Activated T-cell treated with anti-CD3 and anti-CD28 coated beads for 1 hour (primary cell): ENCODE measurements at places on chromosomes 2 and 18.

DNA sequence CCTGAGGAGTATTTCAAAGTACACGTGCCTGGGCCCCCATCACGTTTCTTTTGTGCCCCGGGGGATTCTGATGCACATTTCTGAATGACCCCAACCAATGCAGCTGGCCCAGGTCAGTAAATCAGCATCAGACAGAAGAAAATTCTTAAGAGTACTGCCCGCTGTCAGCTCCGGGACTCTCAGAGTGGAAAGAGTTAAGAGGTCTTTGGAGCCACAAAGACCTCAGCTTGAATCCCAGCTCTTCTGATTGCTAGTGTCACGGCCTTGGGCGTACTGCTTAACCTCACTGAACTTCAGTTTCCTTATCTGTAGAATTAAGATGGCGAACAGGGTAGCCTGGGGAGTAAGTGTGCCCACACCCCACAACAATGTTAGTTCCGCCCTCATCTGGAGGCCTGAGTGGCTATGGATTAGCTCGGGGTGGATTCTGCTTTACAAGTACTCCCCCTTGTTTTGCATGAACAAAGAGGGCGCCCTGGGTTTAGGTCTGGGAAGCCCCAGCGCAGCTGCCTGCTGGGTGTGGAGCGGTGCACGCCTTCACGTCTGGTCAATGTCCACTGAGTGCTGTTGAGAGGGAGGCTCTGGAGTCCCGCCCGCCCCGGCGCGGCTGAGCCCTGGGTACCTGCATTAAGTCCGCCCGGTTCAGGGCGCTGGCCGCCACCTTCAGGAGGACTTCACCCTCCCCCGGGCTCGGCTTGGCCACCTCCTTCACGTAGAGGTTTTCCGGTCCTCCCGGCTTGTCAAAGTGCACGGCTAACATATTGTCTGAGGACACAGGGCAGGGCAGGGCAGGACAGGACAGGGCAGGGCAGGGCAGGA lies 858 bp downstream of the TP53I3 start:
- DNase-seq = no peak

GRCh38 chr2:172811027-172811426 lies 75.4 kb downstream of the RAPGEF4 start:
- no peak for DNase-seq

GRCh38 chr2:191885098-191885497 lies 38.2 kb upstream of the CAVIN2 start:
- no peak for DNase-seq

DNA sequence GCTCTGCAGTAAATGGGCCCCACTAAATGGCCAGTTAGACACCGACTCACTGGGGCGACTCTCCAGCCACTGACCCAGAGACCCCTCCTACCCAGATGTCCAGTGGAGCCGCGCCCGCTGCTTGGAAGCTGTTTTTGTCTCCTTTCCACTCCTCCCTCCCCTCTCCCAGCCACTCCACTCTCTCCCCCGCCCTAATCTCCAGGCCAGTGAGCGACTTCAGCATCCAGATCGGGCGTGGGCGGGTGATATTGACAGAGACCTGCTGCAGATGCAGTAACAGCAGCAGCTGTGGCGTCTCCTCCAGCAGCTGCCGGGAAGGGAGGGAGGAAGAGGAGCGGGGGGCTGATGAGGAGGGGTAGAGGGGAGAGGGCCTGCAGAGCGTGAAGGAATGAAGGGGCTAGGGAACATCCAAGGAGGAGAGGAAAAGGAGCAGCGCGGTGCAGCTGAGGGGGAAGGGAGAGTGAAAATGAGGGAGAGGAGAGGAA lies at the start of gene SCN7A:
SCN7A (minus strand) TSS at position 110 of the 485 bp plus-strand sequence. CDS start 16,553 bp downstream, outside the sequence.
- DNase-seq = no peak

- DNase-seq = no peak
Observed at GRCh38 chr2:161173541-161174194, 13.4 kb downstream of the TANK start.

DNA sequence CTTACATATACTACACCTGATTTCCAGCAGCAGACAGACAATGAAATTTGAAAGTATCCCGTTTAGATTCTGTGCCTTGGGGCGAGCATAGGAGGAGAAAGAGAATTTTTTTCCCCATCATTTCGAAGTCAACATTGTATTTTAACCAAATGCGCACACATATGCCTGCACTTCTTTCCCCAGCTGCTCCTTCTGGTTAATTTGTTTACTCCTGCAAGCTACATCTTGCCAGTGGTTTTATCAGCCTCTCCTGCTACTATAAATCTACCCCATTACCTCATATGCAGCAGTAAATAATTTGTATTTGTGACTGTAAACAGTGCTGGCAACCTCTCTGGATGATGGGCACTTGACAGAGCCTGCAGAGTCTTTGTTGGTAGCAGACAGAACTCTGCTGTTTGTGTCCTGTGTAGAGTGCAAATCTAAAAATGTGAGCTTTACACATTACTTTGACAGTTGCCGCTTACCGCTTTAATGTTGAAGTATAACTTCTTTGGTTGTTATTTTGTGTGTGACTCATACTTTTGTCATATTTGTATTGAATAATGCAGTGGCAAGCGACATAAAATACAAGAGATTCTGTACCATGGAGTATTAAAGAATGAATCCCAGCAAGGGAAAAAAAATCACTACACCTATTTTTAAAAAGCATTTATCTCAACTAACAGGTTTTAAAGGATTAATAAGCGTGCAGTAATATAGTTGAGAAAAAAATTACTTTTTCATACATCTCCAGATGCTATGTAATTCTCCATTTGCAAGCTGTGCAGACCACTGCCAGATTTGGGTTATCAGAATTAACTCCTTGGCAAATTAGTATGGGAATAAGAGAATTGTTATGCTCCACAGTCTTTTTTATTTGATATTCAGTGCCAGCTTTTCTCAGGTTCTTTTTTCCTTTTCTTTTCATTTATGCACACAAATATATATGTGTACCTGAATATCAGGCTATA lies 536.8 kb downstream of the XIRP2 start:
- no peak for DNase-seq

GRCh38 chr2:121099329-121100290 lies 185.4 kb downstream of the TFCP2L1 start:
- DNase-seq = no peak

DNA sequence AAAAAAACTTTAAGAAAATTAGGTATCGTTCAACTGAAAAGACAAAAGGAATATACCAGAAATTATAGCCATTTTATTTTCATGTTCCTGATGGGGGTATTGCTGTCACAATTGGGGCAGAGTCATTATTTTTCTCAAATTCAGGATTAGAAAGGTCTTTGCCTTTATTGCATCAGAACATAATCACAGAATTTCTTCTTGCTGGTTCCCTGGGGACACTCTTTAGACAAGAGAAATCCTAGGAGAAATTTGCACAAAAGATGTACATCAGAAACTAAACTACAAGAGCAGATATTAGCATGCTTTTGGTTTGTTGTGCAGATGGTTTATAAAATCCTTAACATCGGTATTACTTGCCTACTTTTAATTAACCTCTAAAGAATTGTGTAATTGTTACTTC lies 103.2 kb downstream of the NCOA1 start:
- DNase-seq = no peak

- no peak for DNase-seq
Observed at GRCh38 chr2:176088048-176088936, 4.2 kb upstream of the HOXD13 start.

GRCh38 chr2:118333664-118334063 lies 245.4 kb downstream of the INSIG2 start:
- no peak for DNase-seq

DNA sequence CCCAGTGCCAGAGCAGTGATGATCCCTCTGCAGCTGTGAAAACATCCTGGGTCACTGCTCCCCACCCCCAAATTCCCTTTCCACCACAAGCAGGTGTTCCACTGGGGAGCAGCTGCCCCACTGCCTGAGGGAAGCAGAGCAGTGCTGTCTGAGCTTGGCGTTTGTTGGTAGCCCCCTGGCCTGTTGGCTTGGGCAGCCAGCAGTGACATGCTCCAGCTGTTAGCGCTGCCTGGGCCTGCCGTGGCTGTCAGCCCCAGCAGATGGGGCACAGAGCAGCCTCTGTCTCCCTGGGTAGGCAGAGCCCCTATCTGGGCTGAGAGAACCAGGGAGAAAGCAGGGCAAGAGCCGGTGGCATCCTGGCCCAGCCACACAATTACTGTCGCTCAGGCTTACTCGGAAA lies 247.7 kb downstream of the GLI2 start:
- DNase-seq = no peak

- DNase-seq = peak; percentile 48
Observed at GRCh38 chr2:96869822-96870625, at the start of gene SEMA4C. SEMA4C (minus strand) TSS chr2:96870080; CDS start chr2:96867886, 2,194 bp downstream.

- no peak for DNase-seq
Observed at GRCh38 chr2:105540642-105541041, 141.8 kb upstream of the FHL2 start.

GRCh38 chr2:74902281-74902860 lies 56.1 kb upstream of the POLE4 start:
- DNase-seq = no peak

DNA sequence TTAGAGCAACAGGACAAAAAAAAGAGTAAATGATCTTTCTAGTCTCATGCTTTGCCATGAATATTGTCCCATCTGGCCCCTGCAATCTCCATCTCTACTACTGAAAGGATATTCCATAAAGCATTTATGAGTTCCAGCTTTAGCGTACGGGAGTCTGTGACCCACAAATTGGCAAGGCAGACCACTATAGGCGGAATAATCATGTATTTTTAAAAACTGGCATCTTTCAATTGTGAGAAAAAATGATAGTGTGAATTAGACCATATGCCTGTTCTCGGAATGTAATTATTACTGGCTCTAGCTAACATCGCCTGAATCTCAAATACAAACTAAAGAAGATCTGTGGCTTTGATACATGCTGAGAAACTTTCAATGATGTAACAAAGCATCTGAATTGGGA lies 738.1 kb upstream of the NXPH2 start:
- no peak for DNase-seq

DNA sequence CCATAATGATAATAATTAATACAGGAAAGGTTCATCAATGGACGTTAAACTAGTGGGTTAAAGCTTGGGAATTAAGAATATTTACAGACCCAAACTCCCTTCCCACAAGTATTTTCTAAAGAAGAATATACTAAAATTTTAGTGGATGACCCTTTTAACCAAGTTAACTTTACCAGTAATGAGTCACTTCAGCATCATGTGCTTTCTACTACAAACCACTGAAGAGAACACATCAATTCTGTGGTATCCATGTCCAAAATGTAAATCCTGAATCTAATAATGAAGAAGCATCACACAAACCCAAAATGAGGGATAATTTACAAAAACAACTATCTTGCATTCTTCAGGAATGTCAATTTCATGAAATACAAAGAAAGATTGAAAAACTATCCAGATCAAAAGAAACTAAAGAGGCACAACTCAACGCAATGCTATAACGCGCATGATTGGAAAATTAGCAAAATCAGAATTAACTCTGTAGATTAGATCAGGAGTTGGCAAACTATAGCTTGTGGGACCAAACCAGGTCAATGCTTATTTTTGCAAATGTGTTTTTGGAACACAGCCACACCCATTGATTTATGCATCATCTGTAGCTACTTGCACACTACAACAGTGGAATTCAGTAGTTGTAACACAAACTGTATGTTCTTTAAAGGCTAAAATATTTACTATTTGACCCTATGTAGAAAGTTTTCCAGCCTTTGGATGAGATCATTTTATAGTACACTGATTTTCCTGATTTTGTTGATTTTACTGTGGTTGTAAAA lies 27.5 kb downstream of the COPS8 start:
- DNase-seq = no peak

DNA sequence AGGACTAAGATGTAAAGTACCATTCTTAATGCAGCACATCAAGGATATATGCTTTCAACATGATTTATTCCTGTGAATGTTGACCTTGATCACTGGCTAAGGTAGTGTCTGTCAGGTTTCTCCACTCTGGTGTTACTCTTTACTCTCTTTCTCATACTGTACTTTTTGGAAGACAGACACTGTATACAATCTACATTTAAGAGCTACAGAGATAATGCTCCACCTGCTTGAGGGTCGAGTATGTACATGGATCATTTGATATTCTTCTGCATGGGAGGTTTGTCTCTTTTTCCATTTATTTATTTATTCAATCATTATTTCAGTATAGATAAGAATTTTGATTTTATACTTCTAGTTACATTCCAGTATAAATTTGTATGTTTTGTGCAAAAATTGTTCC lies 199.5 kb upstream of the RGPD4 start:
- DNase-seq = no peak

- DNase-seq = no peak
Observed at GRCh38 chr2:72963423-72964145, 46.3 kb downstream of the EMX1 start.

DNA sequence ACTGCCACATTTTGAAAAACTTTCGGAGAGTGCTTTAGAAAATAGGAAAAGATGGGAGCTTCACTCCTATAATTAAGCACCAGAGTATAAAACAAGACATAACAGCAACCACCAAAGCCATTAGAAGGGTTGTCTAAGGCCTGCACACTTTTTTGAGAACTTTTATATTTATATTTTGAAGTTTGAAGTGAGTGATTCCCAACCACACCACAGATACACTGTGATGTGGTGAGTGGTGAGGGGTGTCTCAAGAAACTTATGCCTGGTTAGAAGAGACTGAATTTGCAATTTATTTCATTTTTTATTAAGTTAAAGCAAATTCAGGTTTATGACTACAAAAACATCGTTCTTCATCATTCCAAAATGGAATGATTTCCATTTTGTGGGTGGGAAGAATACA lies 161.9 kb downstream of the DNAH6 start:
- DNase-seq = no peak

DNA sequence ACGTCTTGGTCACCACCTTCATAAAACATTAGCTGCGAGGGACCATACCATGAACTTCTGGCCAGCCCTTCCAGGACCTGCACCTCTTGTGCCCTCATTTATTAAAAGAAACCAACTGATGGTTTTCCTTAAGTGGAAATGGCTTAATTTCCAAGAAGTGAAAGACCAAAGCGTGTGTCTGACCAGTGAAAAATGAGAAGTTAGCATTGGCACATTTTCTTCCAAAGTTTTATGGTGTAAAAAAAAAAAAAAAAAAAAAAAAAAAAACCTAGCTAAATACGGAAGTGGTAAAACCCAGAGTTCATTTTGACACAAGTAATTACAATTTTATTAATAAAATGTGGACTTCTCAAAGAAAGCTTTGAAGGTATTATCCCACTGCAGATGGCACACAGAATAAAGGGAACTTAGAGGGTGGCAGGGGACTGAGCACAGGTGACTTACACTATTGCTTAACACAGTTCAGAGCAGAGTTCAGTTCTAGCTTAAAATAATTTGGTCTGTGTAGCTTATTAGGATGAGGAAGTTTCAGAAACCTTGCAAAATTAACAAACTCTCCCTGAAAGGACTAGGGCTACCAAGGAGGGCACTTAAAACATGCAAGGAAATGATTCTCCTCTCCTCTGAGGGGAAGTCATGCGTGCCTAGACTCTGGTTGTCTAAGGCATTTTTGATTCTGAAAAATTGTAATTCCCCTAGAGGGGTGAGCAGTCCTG lies 42.2 kb upstream of the EPG5 start:
- DNase-seq = no peak

- DNase-seq = no peak
Observed at GRCh38 chr18:26438980-26439379, 109.4 kb downstream of the KCTD1 start.
